Activated T-cell treated with anti-CD3 and anti-CD28 coated beads, Interleukin-2, amount 50 U/mL, for 4 hours (primary cell): ENCODE measurements at places on chromosomes 12 and 14. TPM values are rescaled to one million over a fixed set of nuclear protein-coding genes. Genes with fewer than 3 reads are reported as not detected.

DNA sequence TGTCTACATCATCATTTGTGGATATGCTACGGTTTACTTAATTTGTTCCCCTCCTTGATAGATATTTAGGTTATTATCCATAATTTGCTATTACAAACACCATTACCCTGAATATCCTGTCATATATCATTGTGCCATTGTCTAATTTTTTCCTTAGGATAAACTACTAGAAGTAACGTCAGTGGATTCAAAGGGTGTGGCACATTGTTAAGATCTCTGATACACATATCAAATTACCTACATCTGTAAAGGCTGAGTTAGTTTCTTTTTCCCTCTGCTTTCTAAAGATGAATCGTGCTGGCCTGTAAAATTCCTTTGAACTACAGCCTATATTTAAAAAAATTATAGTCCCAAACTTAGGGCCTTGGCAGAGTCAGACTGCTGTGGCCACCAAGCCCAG lies 53.9 kb upstream of the STRN3 start:
- no peak for DNase-seq

- no peak for DNase-seq
Measured at GRCh38 chr12:116525418-116526001, 33.7 kb upstream of the MAP1LC3B2 start.

DNA sequence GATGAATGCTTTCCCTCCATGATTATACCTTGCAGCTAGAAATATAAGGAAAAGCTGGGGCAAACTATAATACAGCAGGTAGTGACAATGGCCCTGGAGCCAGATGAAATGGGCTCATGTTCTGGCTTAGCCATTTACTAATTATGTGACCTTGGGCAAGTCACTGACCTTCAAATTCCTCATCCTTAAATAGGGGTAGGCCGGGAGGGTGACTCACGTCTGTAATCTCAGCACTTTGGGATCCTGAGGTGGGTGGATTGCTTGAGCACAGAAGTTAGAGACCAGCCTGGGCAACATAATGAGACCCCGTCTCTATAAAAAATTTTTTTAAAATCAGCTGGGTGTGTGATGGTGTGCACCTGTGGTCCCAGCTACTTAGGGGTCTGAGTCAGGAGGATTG lies 155.4 kb downstream of the C12orf75 start:
- DNase-seq, result no peak

DNA sequence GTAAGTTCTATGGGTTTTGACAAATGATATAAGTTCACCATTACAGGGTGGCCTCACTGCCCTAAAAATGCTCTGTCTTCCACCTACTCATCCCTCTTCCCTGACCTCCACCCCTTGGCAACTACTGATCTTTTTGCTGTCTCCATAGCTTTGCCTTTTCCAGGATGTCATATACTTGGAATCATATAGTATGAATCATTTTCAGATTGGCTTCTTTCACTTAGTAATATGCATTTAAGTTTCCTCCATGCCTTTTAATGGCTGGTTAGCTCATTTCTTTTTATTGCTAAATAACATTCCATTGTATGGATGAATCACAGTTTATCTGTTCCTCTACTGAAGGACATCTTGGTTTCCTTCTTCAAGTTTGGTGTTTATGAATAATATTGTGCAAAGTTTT lies 14.0 kb upstream of the PEX5 start:
- DNase-seq, result no peak

- DNase-seq, result no peak
Measured at GRCh38 chr12:91778091-91778832, 367.4 kb downstream of the BTG1 start.

DNA sequence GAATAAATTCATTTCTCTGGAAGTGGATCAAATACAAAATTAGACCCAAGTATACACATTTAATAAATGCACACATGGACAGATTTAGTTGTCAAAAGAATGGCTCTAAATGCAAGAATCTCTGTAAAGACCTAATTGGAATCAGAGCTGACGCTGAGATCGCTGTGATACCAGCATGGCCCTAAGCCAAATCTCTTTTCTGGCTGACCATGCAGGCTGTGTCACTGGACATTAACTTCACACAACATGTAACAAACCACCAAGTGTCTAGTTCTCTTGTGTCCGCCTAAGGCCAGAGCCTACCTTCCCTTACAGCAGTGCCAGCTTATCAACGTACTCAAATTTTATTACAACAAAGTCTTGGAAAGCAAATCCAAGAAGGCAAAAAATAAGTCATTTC lies 127.5 kb downstream of the MED13L start:
- DNase-seq, result no peak

Gene HECTD4
- 22.4 TPM for total RNA-seq

Gene GYS2
- total RNA-seq, result 0.08 TPM

Gene SRSF9
- 272 TPM for total RNA-seq

Gene TMPRSS12
- not detected for total RNA-seq

Gene AQP2
- total RNA-seq, result not detected

Gene GPR135
- total RNA-seq, result 0.84 TPM

Gene SMAGP
- total RNA-seq, result 0.76 TPM

Gene SDSL
- total RNA-seq, result 0.46 TPM
